ENCODE measurements at places on chromosomes 12 and 14.

DNA sequence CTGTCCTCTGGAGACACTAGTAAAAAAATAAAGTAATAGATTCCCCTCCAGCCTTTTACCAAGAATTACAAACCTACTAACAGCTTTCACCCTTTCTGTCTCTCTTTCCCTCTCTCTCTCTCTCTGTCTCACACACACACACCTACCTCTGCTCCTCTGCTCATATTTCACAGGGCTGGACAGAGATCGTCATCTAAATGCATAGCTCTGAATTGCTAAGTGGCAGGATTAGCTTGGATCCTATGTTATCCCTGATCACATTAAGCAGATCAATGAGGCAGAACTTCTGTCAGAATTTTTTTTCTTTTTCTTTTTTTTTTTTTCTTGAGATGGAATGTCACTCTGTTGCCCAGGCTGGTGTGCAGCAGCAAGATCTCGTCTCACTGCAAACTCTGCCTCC lies 22.9 kb downstream of the VCPKMT start:
- DNase-seq: no peak

GRCh38 chr14:83940253-83940652 lies 1589.7 kb upstream of the FLRT2 start:
- DNase-seq: no peak

- DNase-seq: peak; percentile 30
Observed at GRCh38 chr12:121893961-121894460, 5.4 kb downstream of the PSMD9 start.

- no peak for DNase-seq
Observed at GRCh38 chr14:58066115-58066514, 85.9 kb downstream of the ARMH4 start.

DNA sequence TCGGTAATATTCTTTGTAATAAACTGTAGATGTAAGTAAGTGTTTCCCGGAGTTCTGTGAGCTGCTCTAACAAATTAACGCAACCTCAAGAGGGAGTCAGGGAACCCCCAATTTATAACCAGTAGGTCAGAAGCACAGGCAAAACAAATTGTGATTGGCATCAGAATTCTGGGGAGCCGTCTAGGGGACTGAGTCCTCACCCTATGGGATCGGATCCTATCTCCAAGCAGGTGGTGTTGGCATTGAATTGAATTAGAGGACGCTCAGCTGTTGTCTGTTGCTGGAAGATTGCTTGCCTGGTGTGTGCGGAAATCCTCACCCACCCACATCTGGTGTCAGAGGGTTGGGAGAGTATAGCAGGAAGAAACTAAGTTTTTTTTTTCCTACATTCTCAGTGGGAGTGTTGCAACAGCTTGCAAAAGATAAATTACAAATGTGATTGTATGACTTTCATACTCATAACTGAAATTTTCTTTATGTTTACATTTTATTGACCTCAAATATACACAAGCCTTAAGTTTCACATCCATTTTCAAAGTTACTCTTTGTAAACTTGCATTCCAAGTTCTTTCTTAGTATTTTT lies 5.5 kb downstream of the TMEM52B start:
- DNase-seq: no peak

DNA sequence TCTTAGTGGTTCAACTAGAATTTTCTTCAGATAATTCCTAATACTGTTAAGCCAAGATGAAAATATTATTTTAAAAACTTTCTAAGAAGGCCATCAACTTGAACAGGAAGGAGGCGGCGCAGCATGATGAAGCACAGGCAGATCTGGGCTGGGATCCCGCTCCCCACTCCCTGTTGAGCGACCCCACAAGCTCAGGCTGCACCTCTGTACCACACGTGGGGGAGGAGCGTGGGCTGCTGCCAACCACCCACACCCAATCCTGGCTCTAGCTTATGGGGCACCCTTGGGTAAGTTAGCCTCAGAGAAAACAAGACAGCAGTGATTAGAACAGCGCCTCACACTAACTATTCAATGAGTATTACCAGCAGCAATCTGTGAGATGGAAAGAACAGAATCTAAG lies 6.0 kb downstream of the MTERF2 start:
- no peak for DNase-seq

GRCh38 chr14:66088656-66089055 lies 397.5 kb upstream of the CCDC196 start:
- no peak for DNase-seq

DNA sequence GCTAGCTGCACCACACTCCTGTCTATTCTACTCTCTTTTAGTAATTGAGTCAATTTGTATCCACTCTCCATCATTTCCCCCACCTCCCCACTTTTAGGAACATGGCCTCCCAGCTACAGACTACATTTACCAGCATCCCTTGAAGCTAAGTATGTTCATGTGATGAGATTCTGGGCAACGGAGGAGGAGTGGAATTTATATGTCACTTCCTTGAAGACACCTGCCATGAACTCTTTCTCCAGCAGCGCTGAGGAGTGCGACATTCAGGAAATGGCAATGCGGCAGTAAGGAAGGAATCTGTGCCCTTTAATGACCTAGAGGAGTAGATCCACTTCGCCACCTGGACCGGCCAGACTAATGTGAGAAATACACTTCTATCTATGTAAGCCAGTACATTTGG lies 243.7 kb upstream of the DIO2 start:
- DNase-seq: no peak

GRCh38 chr14:69917287-69917686 lies 38.1 kb downstream of the SMOC1 start:
- no peak for DNase-seq

- no peak for DNase-seq
Observed at GRCh38 chr14:60622210-60622916, 26.9 kb downstream of the SIX1 start.

GRCh38 chr12:110745542-110746284 lies 3.0 kb upstream of the PPP1CC start:
- no peak for DNase-seq

Data from NAMALWA (cell line).